ENCODE measurements at places on chromosomes 13 and 19. TPM values are rescaled to one million over a fixed set of nuclear protein-coding genes. Genes with fewer than 3 reads are reported as not detected.

DNA sequence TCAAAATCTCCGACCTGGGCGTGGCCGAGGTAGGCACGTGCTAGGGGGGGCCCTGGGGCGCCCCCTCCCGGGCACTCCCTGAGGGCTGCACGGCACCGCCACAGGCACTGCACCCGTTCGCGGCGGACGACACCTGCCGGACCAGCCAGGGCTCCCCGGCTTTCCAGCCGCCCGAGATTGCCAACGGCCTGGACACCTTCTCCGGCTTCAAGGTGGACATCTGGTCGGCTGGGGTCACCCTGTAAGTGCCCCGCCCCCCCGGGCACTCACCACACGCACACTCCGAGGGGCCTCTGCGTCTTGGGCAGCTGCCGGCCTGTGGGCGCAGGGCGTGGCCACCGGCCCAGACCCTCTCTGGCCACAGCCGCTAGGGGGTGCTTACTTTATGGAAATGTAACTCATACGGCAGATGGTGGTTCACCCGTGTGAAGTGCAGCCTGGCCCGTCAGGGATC is 14.9 kb downstream of the STK11 start:
- no peak for DNase-seq

Gene GZMM
- total RNA-seq: 0.43 TPM

DNA sequence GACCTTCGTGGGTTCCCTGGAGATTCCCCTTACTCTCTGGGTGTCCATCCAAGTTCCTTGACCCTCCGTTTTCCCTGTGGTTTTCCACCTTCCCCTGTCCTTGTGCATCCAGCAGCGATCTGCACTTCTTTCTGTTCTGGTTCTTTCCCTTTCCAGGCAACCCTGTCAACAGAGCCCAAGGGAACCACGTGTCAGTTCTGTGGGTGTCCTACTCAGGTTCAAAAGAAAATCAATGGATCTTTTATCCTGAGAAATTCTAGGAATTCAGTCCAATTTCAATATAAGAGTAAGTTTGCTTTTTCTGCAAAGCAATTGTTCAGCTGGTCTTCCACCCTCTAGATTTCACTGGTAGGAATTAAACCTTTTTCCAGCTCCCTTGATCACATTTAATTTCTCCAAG is 1394.8 kb upstream of the SLC10A2 start:
- no peak for DNase-seq

Gene LGALS7B
- total RNA-seq: not detected

Gene FCGBP
- under 0.01 TPM for total RNA-seq

DNA sequence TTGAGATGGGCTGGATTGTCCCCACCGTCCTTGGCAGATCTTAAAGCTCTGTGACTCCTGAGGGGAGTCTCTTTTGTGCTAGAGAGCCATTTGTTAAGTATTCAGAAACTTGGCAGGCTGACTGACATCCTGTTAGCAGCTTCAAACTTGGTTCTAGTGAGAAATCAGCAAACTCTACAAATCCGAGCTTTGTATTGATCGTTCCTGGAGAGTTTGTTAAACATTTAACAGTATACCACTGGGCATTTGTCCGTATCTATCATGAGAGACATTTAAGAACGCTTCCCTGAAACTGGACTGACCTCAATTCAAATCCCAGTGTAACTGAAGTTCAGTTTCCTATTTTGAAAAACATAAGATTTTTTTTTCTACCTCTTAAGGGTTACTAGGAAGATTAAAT is 3.1 kb downstream of the ATP12A start:
- DNase-seq: no peak

DNA sequence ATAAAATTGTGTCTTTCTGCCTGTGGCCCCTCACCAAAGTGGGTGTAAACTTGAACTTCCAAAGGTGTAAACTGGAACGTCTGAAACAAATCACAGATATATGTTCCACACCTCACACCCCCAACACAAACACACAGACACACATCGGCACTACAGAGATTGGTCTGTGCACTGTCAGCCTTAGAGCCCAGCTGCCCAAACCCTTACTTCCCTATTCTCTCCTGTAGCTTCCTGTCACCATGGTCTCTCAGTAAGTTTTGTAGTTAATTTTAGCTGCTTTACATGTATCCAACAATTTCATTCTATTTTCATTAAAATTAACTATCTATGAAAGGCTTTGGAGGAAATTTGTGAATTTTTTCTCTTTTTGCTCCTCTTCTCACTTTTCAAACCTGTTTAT is 5.4 kb downstream of the TM9SF2 start:
- no peak for DNase-seq

Gene FOSB
- 13.0 TPM for total RNA-seq

- DNase-seq: no peak
Measured at GRCh38 chr19:19966862-19967261, 66.1 kb downstream of the ZNF93 start.

Gene RETN
- total RNA-seq: not detected

Gene ZNF329
- total RNA-seq: 14.2 TPM

DNA sequence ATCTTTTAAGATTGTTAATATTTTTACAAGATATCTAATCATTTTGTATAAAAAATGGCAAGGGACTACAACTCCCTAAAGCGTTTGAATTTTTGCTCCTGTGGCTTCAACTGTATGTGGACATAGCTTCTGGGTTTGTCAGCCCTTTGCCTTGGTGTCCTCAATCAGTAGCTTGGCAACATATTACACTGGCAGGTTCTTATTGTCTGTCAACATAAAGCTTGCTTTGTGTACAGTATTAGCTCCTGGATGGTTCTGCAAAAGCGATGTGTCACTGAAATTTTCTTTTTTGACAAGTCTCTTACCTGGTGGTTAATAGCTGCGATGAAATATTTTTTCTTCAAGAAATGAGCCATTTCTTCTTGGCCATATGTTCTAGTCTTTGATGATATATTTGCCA is 190.0 kb downstream of the HS6ST3 start:
- DNase-seq: no peak

GRCh38 chr19:650121-650520 is 10.4 kb downstream of the FGF22 start:
- DNase-seq: no peak

Gene AP1M1
- 60.6 TPM for total RNA-seq

- DNase-seq: no peak
Measured at GRCh38 chr13:63393112-63393511, 1977.5 kb upstream of the PCDH20 start.

GRCh38 chr13:67505376-67505775 is 275.2 kb upstream of the PCDH9 start:
- no peak for DNase-seq

Gene KLK3
- not detected for total RNA-seq

DNA sequence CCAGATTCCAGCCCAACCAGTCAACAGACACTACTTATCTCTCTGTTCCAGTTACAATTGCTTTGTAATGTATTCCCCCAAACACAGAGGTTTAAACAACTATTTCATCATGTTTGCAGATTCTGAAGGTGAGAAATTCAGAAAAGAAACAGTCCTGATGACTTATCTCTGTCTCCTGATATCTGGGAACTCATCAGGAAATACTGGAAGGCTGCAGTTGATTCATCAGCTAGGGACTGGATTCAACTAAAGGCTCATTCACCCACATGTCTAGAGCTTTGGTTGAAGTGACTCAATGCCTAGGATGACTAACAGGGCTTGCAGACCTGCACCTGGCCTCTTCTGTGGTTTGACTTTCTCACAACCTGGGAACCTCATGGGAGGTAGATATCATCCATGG is 56.6 kb upstream of the GPC6 start:
- peak; percentile 52 for DNase-seq

DNA sequence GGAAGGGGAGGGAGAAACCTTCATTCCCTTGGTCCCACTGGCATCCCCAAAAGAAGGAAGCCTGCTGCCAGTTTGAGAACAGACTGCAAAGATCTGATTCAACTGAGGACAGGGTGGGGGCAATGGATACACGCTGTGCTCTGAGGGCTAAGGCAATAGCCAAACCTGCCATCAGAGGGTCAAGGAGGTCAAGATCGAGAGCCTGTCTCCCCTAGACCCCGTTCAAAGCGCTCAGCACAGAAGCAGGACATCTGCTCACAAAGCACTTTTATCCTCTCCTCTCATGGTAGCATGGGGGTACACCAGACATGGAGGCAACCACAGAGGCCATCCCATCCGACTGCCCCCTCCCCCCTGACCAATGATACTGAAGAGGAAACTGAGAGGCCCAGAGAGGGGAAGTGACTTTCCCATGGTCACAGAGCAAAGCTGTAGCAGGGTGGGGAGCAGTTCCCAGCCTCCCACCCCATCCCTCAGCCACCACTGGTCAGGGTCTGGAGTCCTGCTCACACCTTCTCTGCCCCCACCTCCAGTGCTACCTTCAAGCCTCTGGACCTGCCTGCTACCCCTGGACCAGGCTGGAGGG is 11.1 kb downstream of the POU2F2 start:
- no peak for DNase-seq

Gene SLC25A23
- total RNA-seq: 22.9 TPM

Gene C1QTNF9
- total RNA-seq: not detected

GRCh38 chr13:37515226-37515625 is 83.3 kb downstream of the POSTN start:
- DNase-seq: no peak

Gene LILRB3
- not detected for total RNA-seq

DNA sequence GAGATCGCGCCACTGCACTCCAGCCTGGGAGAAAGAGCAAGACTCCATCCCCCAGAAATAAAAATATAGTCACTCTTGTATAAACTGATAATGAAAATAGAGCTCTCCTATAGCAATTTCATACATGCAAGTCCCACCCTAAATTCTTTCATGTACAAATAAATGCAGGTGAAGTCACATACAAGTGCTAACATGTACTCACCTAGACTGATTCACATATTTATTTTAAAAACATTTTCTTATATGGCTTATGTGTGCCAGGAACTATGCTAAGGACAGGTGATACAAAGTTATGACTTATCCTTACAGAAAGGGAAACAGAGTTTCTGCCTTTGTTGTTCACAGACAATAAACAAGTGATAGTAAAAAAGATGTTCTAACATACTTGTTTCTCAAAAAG is 32.0 kb downstream of the USP12 start:
- DNase-seq: no peak

GRCh38 chr13:113400621-113401451 is 36.9 kb upstream of the GRTP1 start:
- DNase-seq: no peak

- no peak for DNase-seq
Measured at GRCh38 chr13:111518161-111518792, 197.8 kb downstream of the TEX29 start.

Gene EBPL
- total RNA-seq: 39.7 TPM

DNA sequence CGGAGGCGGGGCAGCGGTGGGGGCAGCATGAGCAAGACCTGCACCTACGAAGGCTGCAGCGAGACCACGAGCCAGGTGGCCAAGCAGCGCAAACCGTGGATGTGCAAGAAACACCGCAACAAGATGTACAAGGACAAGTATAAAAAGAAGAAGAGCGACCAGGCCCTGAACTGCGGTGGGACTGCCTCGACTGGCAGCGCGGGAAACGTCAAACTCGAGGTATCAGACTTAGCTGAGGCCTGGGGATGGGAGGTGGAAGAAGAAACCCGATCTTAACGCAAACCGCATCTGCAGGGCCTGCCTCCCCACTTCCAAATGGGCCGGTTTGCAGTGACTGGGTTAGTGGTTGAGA is 693 bp downstream of the RFXAP start:
- peak; percentile 35 for DNase-seq

DNA sequence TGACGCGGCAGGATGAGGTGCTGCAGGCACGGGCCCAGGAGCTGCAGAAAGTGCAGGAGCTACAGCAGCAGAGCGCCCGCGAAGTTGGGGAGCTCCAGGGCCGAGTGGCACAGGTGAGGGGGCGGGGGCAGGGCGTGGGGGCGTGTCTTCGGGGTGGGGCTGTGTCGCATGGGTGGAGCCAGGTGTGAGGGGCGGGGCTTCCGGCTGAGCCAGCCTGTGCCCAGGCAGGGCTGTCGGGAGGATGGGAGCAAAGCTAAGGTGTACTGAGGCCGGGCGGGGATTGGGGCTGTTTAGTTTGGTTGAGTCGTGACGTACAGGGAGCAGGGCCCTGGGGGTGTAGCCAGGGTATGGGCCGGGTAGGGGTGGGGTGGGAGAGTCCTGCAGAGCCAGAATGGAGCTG is 62.3 kb downstream of the KCNC3 start:
- no peak for DNase-seq

GRCh38 chr19:19062454-19063182 is 1.2 kb upstream of the SLC25A42 start:
- peak; percentile 14 for DNase-seq

GRCh38 chr13:30863231-30863630 is 42.8 kb upstream of the MEDAG start:
- no peak for DNase-seq

Gene SCEL
- total RNA-seq: not detected

GRCh38 chr13:33931397-33932311 is 113.7 kb downstream of the RFC3 start:
- DNase-seq: peak; percentile 61

DNA sequence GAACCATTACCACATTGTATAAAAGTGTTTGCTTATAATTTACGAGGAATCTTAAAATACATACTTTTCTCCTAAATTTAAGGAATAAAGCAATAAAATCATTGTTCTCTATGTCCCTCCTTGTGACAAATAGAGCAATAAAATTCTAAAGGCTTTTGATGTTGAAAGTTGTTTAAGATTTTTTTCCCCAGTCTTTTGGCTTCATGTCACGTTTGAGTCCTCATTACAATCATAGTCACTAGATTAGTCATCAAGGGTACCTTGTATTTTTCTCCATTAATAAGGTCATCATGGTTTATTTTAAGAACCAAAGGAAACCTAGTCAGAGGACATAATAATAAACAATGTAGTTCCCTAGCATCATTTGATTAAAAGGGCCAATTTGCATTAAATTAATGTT is 3.2 kb downstream of the WBP4 start:
- DNase-seq: peak; percentile 70

DNA sequence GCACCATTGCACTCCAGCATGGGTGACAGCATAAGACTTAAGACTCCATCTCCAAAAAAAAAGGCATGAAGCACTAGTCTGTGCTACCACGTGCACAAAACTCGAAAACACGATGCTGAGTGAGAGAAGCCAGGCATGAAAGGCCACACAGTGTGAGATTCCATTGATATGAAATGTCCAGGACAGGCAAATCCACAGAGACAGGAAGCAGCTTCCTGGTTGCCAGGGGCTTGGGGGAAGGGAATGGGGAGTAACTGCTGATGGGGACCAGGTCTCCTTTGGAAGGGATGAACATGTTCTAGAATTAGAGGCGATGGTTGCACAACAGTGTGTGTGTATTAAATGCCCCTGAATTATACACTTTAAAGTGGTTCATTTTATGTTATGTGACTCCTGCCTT is 15.9 kb upstream of the JUND start:
- DNase-seq: peak; percentile 82

Gene KIR3DL2
- not detected for total RNA-seq

DNA sequence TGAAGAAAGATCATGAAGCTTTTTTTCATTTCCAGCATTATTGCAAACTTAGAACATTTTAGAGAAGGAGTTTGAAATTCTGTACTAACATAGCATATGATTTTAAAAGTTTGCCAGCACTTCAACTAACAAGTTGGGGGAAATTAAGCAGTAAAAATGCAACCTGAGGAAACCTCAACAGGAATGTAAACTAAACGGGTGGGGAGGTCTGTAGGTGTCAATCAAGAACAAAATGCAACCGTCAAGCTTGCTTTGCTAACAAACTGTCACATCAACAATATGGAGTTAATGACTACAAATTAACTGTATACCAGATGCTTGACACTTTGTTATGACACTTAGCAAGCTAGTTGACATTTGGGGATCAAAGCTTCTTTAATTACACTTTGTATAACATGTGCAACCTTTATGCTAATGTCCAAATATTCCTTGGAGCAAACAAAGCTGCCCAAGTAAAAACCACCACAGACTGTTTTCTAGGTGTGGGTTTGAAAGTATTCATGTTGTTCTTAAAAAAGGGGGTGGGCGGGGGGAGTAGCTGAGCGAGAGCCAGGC is 52.1 kb downstream of the DACH1 start:
- no peak for DNase-seq

Data from fibroblast of villous mesenchyme (primary cell).